ENCODE measurements at places on chromosomes 2 and 18.

DNA sequence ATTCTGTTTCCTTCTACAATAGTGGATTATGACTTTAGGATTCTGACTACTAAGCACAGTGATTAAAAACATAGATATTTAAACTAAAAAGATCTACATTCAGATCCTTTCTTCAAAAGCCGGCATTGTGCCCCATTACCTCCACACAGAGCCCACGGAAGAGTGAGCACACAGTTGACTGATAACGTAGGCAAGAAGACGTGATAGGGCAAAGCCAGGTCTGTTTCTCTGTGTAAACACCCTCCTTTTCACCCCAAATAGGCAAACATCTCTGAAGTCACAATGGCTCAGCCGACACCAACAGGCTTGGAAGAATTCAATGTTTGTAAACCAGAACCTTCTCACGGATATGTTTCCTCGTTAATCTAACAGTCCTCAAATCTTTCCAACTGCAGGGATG is 302.9 kb downstream of the CMPK2 start:
- DNase-seq, result no peak

GRCh38 chr2:136448432-136448831 is 316.9 kb upstream of the THSD7B start:
- no peak for DNase-seq

GRCh38 chr2:162478721-162479129 is 134.8 kb downstream of the GCA start:
- DNase-seq, result no peak

GRCh38 chr18:78984941-78985784 is 5.5 kb downstream of the SALL3 start:
- peak; percentile 45 for DNase-seq

DNA sequence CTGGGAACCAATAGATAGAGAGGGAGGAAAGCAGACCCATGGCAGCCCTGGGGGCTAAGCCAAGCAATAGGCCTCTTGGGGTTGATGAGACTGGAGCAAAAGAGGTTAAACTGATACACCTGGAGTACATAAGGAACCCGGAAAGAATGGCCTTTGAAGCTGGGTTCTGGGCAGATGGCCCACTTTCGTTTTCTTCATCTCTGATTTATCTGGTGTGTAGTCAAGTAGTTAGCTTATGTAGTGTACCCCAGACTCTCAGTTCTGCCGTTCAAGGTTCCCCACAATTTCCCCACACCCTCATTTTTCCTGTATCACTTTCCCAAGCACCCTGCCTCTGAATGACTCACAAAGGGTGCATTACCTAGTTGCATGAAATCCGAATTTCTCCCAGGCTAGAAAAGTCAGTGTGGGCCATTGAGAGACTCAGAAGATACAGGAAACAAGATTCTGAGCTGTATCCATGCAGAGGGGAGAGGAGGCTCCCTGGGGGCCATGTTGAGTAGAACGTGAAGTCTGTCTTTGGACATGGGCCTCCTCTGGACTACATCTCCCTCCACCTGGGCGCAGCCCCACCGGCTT is 235.0 kb downstream of the LOXHD1 start:
- no peak for DNase-seq

DNA sequence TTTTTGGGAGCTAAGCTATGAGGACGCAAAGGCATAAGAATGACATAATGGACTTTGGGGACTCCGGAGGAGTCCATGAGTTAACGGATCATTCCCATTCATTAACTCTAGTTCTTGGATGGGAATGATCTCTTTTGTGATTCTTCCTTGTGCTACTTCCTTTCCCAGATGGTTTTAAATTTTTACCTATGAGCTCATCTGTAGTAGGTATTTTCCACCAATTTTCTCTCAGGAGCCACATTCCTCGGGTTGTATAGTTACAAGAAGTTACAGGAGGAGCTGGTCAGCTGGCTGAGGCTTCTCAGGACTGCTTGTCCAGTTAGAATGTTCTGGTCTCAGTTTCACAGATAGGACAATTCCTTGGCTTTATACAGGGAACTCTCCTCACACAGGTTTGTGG is 42.9 kb upstream of the LPIN2 start:
- DNase-seq, result no peak

Measured in MV-4-11 (cell line).